Epithelial cell of proximal tubule (primary cell): ENCODE measurements at places on chromosomes 2 and 18.

DNA sequence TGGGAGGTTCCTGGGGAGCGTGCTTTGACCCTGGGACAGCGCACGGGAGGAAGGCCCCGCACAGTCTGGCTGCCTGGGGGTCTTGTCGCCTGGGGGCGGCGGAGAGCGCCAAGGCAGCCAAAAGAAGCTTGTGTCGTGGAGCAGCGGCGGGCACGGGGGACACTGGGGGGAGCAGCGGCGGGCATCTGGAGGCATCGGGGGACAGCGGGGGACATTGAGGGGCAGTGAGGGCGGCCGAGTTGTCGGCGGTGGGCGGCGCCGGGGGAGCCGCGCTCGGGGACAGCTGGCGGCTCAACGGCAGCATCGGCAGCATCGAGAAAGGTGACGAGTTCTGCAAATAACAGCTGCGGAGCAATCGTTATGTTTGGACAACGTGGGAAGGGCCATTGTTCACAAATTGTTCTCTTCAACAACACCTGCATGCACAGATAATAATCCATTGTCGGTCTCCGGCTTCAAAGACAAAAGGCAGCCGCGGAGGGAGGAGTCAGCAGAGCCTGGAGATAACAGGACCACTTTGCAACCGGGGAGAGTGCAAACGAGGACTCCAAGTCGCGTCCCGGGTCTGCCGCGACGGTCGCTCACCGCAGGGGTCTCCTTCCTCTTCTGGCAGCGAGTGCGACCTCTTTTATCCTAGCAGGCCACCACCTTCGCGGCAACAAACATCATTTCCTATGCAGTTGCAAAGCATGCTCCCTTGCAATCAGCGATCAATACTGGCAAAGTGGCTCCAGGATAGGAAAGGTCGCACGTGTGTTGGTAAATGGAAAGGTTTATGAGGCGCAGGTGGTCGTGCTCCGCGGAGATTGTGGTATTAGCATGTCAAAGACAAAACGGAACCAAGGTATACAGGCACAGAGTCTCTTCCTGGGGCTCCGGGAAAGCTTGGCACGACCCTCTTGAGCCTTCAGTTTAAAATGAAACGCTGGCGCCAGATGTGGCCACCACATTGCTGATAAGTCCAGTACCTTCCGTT is 132.3 kb upstream of the DLX2 start:
- no peak for DNase-seq

- DNase-seq = no peak
Observed at GRCh38 chr18:22739061-22739642, 194.0 kb upstream of the RBBP8 start.

DNA sequence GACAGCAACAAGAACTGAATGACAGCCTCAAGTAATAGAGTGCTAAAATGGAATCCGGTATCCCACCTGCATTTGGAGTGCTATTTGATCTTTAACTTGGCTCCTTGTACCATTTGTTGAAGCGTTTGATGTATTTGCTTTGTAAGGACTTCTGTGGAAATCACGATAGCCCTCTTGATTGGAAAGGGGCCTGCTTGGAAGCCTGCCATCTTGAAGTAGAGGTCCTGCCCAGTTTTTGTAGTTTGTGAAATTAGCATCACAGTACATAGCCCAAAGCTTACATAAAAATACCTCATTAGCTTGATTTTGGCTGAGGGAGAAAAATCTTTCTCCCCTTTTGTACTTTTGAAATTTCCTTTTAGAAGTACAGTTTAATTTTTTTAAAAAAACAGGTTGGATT is 2.7 kb downstream of the CDCA7 start:
- DNase-seq = no peak

DNA sequence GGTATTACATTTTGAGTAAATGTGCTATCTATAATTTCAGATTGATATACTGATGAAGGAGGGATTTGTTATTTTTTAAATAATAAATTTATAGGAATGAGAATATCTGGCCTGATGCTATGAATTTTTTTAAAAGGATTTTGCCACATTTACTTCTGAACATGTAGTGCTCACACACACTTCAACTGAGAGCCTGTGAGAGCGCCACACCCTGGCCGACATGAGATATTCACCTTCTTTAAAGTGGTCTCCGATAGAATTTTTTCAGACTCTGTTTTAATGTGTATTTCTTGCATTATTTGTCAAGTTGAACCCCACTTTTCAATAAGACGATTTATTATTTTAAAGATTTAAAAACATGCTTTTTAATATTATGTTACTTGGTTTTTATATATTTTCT is 813.3 kb downstream of the DCC start:
- DNase-seq = no peak

GRCh38 chr2:106095478-106096298 is 98.4 kb downstream of the UXS1 start:
- DNase-seq = no peak

GRCh38 chr18:68436485-68436884 is 278.4 kb downstream of the TMX3 start:
- DNase-seq = no peak

GRCh38 chr2:7674606-7675005 is 757.4 kb downstream of the RNF144A start:
- no peak for DNase-seq

DNA sequence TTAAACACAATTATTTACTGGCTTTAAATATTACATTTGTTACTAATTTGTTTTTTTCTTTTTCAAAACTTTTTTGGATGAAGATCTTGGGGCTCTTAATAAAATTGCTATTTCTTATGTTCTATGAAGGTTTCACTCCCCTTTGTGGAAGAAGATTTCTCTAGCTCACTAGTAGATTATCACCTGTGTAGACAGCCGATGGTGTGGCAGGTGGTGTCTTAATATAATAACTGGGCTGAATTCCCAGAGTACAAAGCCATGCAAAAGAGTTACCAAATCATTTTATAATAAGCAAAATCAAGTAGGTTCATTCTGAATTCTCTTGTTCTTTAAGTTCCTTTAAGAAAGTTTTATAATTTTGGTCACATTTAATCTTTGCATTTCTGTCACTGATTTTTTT is 233.7 kb downstream of the CCDC102B start:
- no peak for DNase-seq

- DNase-seq = no peak
Observed at GRCh38 chr2:217993817-217994463, 8.9 kb downstream of the TNS1 start.

DNA sequence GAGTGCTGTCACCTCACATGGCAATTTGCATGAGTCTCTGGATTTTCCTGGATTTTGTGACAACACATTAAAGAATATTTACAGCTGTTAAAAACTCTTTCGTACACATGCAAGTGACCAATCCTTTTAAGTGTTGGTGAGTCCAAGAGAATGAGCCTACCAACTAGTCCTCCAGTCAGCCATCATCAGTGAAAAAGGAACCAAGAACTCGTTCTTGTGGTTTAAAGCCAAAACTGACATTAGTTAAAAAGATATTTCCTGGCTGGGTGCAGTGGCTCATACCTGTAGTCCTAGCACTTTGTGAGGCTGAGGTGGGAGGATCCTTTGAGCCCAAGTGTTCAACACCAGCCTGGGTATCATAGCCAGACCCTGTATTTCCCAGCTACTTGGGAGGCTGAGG is 215.4 kb upstream of the ITGA4 start:
- no peak for DNase-seq

GRCh38 chr2:112623913-112624777 is 21.6 kb upstream of the SLC20A1 start:
- no peak for DNase-seq

- no peak for DNase-seq
Observed at GRCh38 chr2:207616185-207616584, 9.0 kb downstream of the METTL21A start.

DNA sequence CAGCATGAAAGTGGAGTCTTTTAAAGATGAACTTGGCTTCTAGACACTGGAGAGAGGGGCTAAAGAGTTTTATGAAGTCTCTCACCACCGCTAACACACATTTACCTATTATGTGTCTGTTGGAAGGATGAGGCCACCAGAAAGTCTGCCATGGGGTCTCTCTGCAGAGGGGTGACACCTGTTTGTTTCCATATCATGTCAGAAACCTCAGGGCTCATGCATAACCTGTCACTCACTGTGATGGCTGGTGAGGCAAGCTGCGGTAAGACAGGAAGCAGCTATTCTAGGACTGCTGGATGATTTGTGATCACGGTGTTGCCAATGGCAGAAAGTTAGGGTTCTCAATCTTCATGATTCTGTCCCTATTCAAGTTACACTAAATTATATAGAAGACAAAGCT is 60.8 kb upstream of the DNMT3A start:
- DNase-seq = no peak
